Tibial nerve (tissue), 4 donors: ENCODE measurements at places on chromosomes 11 and 22. TPM values are rescaled to one million over a fixed set of nuclear protein-coding genes. Genes with fewer than 3 reads are reported as not detected.

DNA sequence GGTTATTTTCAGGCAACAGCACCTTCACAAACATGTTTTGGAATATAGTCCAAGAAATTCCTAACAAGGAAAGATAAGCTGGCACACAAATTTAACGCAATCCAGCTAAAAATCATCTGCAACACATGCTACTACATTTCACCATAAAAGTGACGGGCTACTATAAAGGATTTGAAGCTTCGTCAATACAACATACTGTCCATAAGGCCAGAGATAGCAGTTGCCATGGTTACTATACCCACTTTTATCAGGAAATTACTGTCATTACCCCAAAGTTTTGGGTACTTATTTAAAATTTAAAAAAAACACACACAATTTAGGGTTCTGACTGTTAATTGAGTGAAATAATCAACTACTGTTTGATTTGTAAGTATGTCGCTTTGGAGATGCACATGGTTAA lies 6.9 kb downstream of the PHF21A start:
- no peak for DNase-seq

- DNase-seq: no peak
These were observed 11.0 kb downstream of the CSTPP1 start for GRCh38 chr11:46947399-46948077.

- DNase-seq: no peak
These were observed 34.8 kb upstream of the PRODH start for GRCh38 chr22:18970948-18971315.

- DNase-seq: peak; percentile 54
These were observed 51.8 kb downstream of the GALNT18 start for GRCh38 chr11:11569936-11570491.

GRCh38 chr11:126163074-126163700 lies 48.3 kb downstream of the RPUSD4 start:
- DNase-seq: no peak

DNA sequence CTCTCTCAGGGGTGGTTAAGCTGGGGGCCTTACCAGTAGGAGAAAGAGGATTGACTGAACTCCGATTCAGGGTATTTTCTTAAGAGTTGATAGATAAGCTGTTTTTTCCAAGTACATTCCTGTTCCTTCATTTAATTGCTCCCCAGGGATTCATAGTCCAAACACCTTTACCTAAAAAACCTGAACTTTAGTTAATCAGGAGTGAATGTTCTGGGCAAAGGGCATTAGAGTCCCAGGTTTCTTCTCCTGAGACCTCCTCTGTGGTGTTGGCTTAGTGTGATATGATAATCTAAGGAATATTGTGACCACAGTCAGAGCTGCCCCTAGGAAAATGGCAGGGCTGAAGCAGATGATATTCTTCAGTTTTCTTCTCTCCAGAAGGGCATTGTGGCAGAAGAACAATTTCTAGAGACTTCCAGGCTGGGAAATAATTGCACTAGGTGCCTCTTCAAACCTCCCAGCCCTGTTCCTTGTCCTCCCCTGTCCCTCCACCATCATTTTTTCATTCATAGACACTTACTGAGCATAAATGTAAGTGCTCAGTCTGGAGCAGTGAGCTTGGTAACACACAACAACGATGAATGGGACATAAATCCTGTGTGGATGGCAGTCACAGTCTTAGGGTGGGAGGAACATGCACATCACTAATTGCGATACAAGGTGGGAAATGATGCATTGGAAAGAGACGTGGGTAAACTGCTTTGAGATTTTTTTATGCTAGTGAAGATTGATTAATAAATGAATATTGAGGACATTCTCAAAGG lies 11.5 kb upstream of the GRAMD1B start:
- DNase-seq: no peak

DNA sequence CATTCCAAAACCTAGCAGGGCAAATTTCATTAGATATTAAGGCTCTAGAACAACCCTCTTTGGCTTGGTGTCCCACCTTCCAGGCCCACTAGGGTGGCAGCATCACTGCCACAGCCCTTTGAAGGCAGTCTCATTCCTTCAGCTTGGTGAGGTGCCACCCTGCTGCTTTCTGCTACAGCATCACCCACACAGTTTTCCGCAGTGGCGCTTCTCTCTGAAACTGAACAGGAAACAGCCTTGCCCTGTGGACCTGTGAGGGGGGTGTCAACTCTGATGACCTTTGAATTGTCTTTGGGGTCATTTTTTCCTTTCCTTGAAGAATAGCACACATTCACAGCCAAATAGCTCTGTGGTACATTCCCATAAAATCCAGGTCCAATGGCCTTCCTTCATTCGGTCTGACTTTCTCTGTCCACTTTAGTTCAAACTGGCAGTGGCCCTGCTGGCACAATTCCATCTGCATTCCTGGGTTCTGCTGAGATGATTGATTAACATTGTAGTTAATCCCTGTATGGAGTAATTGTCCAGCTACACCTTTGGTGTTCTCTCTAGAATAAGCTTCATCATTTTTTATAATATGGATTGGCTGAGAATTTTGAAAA lies 251.9 kb upstream of the FAT3 start:
- no peak for DNase-seq

DNA sequence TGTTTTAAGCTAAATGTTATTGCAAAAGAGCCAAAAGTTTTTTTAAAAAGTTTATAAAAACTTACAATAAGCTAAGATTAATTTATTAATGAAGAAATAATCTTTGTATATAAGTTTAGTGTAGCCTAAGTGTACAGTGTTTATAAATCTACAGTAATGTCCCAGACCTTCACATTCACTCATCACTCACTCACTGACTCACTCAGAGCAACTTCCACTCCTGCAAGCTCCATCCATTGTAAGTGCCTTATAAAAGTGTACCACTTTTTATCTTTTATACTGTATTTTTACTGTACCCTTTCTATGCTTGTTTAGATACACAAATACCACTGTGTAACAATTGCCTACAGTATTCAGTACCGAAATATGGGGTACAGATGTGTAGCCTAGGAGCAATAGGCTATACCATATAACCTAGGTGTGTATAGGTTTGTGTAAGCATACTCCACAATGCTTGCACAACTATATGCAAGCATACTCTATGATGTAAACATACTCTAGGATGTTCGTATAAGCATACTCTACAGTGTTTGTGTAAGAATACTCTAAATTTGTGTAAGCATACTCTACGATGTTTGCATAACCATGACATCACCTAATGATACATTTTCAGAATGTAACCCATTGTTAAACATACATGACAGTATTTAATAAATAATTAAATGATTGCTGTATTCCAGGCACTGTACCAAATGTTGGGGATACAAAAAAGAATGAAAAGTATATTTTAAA lies 953.0 kb downstream of the KCNA4 start:
- no peak for DNase-seq

DNA sequence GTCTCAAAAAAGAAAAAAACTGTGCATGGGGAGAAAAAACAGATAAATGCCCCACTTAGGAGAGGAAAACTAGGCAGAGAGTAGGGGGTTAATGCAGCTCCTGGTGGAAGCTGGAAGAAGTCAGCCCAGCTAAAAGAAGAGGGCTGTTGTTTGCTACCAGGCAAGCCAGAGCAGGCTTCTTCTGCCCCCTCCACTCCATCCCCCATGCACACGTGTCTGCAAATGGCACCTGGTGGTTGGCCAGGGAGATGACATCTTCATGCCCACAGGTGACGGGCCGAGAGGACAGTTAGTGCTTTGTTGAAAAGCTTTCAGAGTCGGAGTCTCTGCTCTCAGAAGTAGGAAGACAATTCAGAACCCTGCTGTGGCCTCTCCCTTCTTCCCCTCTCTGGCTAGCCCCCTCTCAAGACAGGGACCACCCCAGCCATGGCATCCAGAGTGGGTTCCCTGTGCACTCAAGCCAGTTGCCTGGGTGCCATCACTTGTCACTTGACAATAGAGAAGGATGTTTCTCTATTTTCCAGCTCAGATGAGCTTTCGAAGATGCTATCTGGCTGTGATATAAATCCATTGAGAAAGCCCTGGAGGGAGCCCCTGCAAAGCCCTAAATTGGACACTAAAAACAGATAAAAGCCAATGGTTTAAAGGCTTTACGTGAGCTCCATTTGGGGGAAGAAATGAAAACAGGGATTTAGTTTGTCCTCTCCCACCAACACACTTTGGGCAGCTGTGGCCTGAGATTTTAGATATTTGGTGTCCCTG lies 142.0 kb downstream of the TRIM29 start:
- no peak for DNase-seq

GRCh38 chr11:102538932-102539331 lies 8.4 kb upstream of the MMP7 start:
- no peak for DNase-seq

DNA sequence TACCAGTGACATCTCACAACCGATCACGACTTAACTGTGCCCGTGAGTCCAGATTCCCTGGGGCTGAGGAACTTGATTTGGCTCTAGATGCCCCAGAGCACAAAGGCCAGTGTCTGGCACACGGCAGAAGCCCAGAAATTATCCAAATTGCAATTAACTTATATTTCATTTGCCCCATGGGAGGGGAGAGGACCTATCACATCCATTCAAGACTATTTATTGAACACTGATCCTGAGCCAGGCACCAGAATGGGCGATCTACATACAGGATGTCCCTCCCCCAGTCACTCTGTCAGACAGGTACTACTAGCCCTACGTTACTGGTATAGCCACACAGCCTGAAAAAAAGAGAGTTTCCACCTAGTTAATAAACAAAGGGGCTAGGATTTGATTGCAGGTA lies 5.1 kb downstream of the DNAL4 start:
- DNase-seq: no peak

- no peak for DNase-seq
These were observed 51.1 kb downstream of the LARGE2 start for GRCh38 chr11:45973601-45974000.

GRM5 gene
- total RNA-seq: under 0.01 TPM

GVQW3 gene
- 2.4 TPM for total RNA-seq

PGA4 gene
- not detected for total RNA-seq

SAA2 gene
- total RNA-seq: not detected

MMP3 gene
- 6.1 TPM for total RNA-seq

HEPHL1 gene
- total RNA-seq: not detected

CHCHD10 gene
- total RNA-seq: 3.7 TPM
